ENCODE measurements at places on chromosomes 3 and 15.

GRCh38 chr15:26355472-26356074 is 417.3 kb downstream of the GABRB3 start:
- DNase-seq, result no peak

- no peak for DNase-seq
Observed at GRCh38 chr15:99435877-99436541, 129.8 kb upstream of the MEF2A start.

DNA sequence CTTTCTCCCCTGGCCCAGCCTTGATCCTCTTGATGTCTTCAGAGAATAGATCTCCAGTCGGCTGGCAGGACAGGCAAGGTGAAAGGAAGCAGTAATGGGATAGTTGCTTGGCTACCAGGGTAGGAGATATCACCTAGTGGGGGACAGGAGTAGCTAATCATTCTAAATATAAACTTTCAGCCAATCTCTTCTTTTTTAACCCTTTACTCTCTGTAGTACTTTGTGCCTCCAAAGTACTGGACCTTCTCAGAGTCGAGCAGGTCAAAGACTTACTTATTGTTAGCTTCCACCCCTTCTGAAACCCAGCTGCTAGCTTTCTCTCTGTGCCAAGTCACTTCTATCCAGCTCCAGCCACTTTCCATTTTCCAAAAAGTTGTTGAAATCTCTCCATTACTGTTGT is 43.4 kb upstream of the FILIP1L start:
- no peak for DNase-seq

DNA sequence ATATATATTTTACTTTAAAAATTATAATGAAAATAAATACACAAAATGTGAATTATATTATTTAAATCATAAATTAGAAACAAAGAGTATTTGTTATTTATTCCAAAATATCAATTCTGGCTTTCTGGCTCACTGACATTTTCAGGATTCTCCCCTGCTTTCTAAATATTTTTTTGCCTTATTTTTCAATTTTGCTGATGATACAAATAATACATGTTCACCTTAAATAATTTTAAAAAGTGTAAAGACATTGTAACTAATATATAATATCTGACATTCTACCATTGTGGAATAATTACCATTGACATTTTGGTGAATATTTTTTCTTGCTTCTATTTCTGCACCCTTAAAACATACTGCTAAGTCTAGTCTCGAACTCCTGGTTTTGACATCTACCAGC is 325.9 kb upstream of the CBLB start:
- no peak for DNase-seq

GRCh38 chr3:193777524-193777923 is 184.5 kb downstream of the OPA1 start:
- no peak for DNase-seq

- DNase-seq, result no peak
Observed at GRCh38 chr3:76698136-76698706, 341.7 kb upstream of the ROBO2 start.

DNA sequence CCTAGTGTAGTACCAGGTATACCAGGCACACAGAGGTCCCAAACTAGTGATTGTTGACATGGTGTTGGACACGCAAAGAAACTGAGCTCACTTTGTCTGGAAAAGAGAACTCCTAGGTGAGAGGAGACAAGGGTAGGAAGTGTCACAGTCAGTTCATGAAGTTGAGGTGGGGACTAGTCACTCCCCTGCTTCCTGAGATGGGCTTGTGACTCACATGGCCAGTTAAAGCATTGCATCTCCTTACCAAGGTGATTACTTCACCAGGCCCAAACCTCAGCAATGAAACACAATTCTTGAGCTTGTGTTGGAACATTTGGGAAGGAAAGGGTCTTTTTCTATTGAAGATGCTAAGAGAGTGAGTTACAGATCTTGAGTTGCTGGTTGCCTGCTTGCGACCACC is 49.2 kb upstream of the RAD18 start:
- no peak for DNase-seq

DNA sequence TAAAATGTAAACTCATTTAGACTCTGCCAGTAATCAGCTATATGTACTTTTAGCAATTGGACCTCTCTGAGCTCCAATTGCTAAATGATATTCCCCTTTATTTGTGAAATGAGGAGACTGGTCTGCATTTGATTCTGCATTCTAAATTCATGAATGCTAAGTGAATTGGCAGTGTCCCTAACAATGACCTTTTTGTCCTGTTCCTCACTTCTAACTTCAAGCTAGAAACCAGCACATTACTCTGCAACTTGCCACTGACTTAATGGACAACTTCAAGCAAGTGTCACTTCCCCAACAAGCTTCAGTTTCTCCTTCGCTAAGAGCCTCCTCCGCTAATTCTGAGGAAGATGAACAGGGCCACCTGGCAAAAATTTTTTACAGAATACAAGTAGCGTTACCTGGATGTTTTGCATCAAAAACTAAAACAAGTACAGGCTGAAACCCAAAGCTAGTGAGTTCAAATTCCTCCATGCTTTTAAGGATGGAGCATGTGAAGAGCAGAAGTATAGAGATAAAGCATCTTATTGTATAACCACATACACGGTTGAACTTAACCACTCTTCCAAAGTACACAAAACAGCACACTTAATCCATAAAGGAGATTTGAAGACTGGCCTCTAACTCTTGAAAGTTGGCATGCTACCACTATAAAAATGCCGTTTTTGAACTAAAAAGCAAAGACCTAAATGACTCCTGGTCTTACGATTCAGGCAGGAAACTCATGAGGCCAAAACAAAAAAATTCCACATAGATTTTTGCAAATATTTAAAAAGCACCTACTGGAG is 207.6 kb downstream of the MAGI1 start:
- DNase-seq, result no peak

- peak; percentile 52 for DNase-seq
Observed at GRCh38 chr3:111717601-111718000, 122.5 kb upstream of the ZBED2 start.

GRCh38 chr15:48409623-48410022 is 78.4 kb downstream of the DUT start:
- DNase-seq, result no peak

GRCh38 chr3:161317077-161317476 is 54.2 kb downstream of the SPTSSB start:
- DNase-seq, result no peak

DNA sequence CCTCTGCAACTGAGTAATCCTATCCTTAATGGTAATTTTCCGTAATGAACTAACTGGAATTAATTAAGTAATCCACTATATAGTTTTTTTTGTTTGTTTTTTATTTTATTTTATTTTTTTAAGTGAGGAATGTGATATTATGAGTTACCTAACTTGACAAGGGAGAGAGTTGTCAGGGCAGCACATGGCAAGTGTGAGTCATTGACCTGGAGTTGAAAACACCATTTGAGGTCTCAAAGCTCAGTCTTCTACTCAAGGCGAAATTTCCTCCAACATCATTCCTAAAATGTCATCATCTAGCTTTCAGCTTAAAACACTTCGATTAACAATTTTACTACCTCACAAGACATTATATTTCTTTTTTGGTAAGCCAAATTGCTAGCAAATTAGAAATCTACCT is 87.8 kb downstream of the NECTIN3 start:
- DNase-seq, result no peak

DNA sequence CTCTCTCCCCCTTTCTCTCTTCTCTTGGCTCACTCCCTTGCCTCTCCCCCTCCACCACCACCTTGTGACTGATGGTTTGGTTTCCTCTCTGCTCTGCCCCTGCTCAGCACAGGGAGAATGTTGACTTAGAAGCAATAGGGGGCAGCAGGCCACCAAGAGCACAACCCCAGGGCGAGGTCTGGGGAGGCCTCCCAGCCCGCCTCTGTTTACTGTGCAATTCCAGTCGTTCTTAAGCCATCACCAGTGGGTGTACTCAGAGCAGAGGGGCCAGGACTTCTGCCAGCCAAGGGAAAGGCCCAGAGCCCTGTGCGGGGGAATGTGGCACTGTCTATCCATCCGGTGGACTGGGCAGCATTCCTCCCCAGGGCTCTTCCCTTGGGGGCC is 5.7 kb upstream of the APEH start:
- no peak for DNase-seq

- DNase-seq, result no peak
Observed at GRCh38 chr3:51679777-51680176, 8.7 kb downstream of the TEX264 start.

DNA sequence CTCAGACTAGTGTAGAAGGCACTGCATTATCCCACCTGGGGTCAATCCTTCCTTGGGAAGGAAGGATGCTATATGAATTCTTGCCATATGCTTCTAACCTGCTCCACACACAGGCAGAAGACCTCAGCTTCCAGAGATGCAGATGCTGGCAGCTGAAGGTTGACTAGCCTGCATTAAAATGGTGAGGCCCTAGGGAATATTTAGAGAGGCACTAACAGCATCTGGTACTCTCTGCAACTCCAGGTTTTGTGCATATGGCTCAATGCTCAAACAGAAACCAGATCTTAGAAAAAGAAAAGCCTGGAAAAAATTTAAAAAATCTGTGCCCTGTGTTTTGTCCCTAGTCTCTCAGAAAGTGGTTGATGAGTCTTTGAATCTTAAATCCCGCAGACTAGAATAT is 56.0 kb upstream of the MYRIP start:
- no peak for DNase-seq

- no peak for DNase-seq
Observed at GRCh38 chr3:107850681-107851080, 240.2 kb downstream of the CD47 start.

DNA sequence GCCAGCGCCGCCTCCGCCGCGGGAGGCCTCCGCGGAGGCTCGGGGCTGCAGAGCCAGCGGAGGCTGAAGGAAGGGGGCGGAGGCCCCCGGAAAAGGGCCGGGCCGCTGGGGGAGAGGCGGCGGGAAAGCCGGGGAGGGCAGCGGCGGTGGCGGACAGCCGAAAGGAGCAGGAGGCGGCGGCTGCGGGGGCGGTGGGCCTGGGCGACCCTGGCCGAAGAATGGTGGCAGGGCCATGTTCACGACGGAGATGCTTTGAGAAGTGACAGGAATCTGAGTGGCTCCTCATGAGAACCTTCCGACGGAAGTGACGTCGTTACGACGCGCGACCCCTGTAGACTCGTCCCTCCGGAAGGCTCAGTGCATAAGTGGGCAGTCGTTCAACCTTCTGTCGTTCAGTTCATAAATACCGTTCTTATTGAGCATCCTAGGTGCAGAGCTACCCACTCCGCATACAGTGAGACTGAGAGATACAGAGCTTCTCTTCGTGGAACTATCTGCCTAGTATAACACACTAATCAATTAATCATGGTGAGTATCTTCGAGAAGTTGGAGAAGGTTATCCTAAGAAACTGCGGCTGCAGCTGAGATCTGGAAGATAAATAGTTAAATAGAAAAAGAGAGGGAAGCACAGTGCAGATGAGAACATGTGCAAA is at the start of gene PDCD7:
Gene PDCD7, minus strand, starts transcription at position 261 of the 653 bp plus-strand sequence. Its CDS starts 27 bp downstream, at position 234.
- peak; percentile 70 for DNase-seq

GRCh38 chr3:184361932-184362667 is 590 bp downstream of the POLR2H start:
- DNase-seq, result peak; percentile 27

GRCh38 chr3:61937477-61937876 is 376.1 kb downstream of the PTPRG start:
- no peak for DNase-seq

DNA sequence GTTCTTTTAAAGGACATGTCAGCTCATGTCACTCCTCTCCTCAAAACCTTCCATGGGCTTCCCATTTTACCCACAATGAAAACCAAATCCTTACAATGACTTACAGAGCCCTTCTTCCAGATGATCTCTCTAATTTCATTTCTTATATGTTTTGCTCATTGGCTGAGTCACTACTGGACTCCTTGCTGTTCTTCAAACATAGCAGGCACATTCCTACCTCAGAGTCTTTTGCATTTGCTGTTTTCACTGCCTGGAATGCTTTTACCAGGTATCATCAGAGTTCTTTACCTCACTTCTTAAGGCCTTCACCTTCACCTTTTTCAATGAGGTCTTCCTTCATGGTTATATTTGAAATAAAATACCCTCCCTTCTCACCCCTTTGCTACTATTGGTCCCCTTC is 57.3 kb downstream of the NECTIN3 start:
- no peak for DNase-seq

DNA sequence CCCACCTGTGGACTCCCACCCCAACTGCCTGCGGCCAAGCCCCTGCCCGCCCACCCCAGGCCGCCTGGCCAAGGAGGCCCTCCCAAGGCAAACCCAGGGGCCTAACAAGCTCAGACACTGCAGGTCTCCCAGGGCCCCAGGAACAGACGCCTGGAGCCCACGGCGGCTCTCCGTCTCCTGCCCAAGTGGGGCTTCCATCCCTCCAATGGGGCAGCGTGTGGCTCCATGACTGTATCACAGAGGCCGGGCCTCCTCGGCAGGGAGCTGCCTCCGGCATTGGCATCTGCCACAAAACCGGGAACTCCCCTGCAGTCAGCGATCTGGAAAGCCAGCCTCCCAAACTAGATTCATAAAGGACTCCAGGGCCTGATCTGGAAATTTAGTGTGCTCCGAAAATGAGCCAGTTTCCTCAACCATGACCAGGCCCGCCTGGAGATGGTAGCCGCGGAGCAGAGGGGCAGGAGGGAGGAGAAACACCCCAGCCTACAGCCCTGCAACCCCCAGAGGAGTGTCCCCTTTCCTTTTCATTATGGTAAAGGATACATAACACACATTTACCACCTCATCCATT is 148.3 kb upstream of the IQSEC1 start:
- DNase-seq, result no peak

DNA sequence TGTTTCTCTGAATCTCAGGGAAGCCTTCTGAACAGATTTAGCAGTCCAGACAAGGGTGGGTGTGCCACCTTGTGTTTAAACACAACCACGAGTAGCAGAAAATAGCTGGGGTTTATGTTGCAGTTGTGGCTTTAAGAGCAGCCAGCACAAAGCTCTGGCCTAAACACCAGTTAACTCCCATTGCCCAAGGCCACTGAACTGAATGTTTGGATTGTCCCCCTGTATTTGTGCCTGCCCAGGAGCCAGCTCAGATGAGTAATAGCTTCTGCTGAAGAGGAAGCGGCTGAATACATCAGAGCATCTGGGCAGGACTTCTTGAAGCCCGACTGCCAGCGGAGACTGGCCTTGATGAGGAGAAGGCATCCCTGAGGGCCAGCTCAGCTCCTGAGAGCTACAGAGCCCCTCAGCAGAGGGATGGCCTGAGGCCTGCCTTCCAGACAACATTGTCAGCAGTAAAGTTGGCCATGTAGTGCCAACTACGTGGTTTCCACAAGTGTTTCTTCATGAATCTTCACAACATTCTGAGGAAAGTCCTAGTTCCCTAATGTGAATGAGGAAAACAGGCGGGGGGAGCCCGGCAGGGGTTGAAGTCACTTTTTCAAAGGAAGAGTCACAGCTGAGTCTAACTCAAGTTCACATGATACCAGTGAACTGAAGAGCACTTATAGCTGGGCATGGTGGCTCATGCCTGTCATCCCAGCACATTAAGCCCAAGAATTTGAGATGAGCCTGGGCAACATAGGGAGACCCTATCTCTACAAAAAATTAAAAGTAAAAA is 65.8 kb upstream of the ZBTB38 start:
- no peak for DNase-seq

GRCh38 chr15:29268706-29269484 is 727 bp downstream of the NSMCE3 start:
- DNase-seq, result peak; percentile 29

DNA sequence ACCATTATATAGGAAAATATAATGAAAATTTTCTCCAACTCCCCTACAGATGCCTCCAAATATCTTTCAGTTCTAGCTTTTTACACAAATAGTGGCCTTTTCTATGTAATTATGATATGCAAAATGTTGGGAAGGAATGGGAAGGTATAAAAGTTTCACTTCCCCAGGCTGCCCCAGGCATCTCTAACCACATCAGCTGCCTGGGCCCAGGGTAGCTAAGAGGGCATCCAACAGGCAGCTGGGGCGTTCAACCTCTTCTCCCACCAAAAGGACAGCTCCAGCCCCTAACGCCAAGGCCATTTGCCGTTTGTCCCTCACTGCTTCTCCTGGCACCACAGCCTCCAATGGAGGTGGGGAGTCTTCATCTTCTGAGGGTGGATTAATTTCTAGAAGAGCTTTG is 188.1 kb upstream of the TSC22D2 start:
- DNase-seq, result no peak

Data from stimulated activated CD4-positive, alpha-beta T cell treated with anti-CD3 and anti-CD28 coated beads, Interleukin-2, amount 100 ng/mL, for 48 hours (primary cell).